ENCODE measurements at places on chromosomes 1 and 21.

DNA sequence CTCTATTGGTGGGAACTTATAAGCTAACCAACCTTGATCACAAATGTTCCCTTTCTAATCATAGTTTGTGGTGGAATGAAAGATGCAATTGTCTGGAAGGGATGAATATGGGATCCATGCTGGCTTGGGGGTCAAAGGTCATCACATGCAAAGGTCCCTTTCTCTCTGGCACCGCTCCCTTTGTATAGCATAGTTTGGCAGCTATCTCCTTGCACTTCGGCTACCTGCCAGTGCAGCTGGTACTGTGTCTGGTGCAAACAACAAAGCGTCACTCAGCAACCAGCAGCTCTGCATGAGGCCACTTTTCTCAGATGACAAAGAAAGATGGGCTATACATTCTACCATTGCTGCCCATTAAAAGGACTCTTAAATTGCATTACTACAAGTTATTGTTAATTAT is 188.2 kb upstream of the NFIA start:
- DNase-seq, result no peak

GRCh38 chr1:4797016-4797410 is 142.6 kb downstream of the AJAP1 start:
- no peak for DNase-seq

- DNase-seq, result no peak
These were observed 28.1 kb upstream of the C1QA start for GRCh38 chr1:22608361-22608760.

DNA sequence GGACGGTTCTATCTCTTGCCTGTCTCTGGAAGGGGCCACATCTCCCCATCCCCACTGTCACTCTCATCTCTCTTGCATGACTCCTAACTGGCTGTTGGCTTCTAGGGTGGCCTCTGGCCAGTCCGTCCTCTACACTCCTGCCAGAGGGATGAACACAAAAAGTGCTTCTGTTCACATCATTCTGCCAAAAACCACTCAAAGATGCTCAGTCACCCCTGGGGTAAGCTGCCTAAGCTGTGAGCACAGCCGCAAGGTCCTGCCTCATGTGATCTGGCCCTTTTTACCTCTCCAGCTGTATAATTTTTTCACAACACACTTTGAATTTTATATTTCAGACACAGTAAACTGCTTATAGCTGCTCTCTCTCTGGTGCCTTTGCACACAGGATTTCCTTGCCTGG is 97.6 kb upstream of the CD34 start:
- no peak for DNase-seq

DNA sequence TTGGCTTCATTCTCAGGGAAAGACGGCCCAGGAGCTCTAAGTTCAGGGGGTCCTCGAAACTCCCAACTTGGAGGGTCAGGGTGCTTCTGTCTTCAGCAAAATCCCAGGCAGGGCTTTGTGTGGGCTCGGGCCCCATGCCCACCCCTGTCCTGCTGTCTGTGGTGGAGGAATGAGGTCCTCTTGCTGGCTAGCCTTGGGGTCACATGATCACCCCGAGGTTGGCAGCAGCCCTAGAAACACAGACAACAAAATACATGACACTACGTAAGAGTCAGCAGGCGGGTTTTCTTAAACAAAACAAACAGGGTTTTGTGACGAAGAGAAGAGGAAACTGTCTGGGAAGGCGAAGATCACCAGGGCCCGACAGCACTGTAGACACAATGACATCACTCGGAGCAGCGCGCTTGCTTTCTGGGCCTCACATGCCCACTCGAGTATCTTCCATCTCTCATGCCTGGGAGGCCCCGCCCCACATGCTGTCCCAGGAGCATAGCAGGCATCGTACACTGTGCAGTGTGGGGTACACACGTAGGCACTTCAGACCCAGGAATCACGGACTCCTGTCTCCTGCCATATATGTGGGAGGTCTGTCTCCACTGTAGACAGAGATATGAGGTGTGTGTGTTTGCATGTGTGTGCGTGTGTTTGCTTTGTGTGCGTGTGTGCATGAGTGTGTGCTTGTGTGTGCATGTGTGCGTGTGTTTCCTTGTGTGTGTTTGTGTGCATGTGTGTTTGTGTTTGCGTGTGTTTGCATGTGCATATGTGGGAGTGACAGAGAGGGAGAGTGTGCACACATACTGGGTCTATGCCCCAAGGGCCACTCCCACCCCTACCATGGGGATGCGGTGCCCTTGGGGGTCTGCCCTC is 94.7 kb downstream of the SIK1 start:
- DNase-seq, result no peak

GRCh38 chr1:96559707-96560596 is 161.6 kb upstream of the PTBP2 start:
- no peak for DNase-seq

Data from activated CD8-positive, alpha-beta memory T cell treated with anti-CD3 and anti-CD28 coated beads for 1 hour (primary cell).